ENCODE measurements at places on chromosomes 6 and 20.

- no peak for DNase-seq
Observed at GRCh38 chr6:43827898-43828297, 57.9 kb downstream of the VEGFA start.

- no peak for DNase-seq
Observed at GRCh38 chr6:105107207-105107606, 72.6 kb downstream of the POPDC3 start.

- no peak for DNase-seq
Observed at GRCh38 chr20:33688938-33689424, 2.8 kb upstream of the E2F1 start.

DNA sequence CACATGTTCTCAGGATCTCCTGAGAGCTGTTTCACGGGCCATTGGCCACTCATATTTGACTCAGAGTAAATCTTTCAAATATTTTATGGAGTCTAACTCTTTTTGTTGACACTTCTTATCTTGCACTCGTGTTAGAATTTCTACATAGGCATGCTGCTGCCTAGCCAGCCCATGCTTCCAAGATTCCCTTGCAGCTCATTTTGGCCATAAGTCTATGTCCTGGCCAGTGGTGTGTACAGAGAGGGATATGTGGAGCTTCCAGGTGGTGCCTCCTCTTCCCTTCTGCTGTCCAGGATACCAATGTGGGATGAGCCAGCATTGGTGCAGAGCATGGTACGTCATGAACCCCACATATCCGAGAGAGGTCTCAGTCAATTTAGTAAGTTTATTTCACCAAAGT, 522.6 kb downstream of the QKI start:
- DNase-seq, result no peak

- DNase-seq, result no peak
Observed at GRCh38 chr6:167336844-167337630, 12.2 kb downstream of the TTLL2 start.

DNA sequence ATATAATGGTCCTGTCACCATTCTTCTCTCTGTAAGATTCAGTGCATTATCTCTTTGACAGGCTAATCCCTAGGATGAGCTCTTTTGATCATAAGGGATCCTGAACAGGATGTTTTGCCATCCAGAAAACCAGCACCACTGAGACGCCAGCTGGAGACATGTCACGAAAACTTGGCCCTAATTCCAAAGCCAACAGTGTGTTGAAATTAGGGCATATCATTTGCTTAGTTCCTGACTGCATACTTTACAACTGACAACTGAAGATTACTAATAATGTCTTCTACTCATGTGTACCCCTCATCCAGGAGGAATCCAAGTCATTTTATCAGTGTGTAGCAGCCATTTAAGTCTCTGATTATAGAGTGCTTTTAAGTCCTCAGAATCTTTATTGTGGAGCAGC, 243.6 kb downstream of the KCNQ5 start:
- DNase-seq, result no peak

GRCh38 chr20:4774207-4774606, 52.5 kb downstream of the PRND start:
- no peak for DNase-seq

- DNase-seq, result no peak
Observed at GRCh38 chr6:108200631-108201030, 34.8 kb downstream of the NR2E1 start.

- no peak for DNase-seq
Observed at GRCh38 chr6:10733863-10734262, 11.0 kb downstream of the TMEM14C start.

DNA sequence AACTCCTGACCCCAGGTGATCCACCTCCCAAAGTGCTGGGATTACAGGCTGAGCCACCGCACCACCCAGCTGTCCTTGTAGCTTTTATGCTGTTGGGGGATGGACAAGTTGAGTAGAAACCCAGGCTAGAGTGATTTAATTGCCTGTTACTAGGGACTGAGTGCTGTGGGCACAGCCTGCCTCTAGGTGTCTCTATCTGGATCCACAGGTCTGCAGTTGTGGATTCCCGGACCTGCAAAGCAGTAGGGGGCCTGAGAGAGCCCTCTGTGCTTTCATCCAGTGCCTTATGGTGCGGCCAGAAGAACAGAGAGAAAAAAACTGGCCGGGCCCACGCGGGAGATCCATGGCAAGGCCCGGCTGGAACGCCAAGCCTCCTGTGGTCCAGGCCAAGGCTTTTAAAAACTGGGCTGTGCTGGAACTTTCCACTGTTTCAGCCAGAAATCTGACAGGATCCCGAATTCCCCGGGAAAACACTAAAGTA, 5.2 kb downstream of the SIRPA start:
- DNase-seq, result no peak

- DNase-seq, result no peak
Observed at GRCh38 chr20:8170921-8171320, 38.9 kb downstream of the PLCB1 start.

GRCh38 chr6:44021589-44022295, 105.5 kb downstream of the MRPL14 start:
- no peak for DNase-seq

GRCh38 chr20:52476074-52476750, 284.6 kb upstream of the ZFP64 start:
- no peak for DNase-seq

- no peak for DNase-seq
Observed at GRCh38 chr20:50690650-50691572, at the start of gene RIPOR3. Gene RIPOR3, minus strand, starts transcription at chr20:50691542. Its CDS starts 414 bp downstream, at chr20:50691128.

GRCh38 chr6:147870506-147871110, 362.1 kb downstream of the SAMD5 start:
- DNase-seq, result no peak

DNA sequence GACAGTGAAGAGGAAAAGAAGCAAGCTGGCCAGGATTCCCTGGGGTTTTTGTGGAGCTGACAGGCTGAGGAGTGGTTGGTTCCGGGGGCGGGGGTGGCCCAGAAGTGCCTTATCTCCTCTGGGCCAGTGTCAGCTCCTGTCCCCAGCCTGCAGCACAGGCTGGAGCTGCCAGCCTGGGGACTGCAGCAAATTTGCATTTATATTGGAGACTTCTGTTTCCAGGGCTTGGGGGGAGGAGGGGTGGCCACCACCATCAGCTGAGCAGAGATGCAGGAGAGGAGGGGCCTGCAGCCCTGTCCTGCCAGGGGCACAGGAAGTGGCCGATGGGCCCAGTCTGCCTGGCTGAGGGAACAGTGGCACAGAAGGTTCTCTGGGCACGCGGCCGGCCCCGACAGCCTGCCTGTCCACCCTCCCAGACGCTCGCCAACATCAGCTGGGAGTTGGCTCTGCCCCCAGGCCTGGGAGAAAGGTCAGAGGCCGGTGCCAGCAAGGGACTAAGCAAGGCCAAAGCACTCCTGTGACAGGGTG, 24.3 kb upstream of the SCRT2 start:
- no peak for DNase-seq

DNA sequence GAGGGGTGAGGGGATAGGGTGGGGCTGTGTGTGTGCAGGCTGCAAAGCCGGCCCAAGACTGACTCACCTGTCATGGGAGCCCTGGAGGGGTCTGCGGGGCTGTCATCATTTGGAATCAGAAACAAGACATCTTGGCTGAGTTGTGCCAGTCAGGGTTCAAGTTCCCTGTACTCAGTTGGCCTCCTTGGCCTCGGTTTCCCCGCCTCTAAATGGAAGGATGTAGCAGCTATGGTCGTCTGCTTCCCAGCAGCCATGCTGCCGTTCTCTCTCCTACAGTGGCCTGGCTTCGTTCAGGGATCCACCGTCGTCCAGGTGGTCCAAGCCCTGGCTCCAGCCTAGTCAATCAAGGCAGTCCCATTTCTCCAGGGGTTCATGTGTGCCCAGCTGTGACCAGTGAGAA, 83.6 kb upstream of the PMEPA1 start:
- DNase-seq, result no peak

Measured in stimulated activated naive CD4-positive, alpha-beta T cell treated with Interleukin-2 at 50 U/mL for 16 hours (primary cell).